ENCODE measurements at places on chromosomes 6 and 20. TPM values are rescaled to one million over a fixed set of nuclear protein-coding genes. Genes with fewer than 3 reads are reported as not detected.

GRCh38 chr20:58717278-58718091 is 24.9 kb downstream of the NPEPL1 start:
- no peak overlapping the region for H3K27ac ChIP-seq
- no peak overlapping the region for H3K4me3 ChIP-seq
- H3K36me3 ChIP-seq = no peaks in the 10 kb centered on the region
- H3K27me3 ChIP-seq = peaks cover 5% of the 10 kb centered on the region

DNA sequence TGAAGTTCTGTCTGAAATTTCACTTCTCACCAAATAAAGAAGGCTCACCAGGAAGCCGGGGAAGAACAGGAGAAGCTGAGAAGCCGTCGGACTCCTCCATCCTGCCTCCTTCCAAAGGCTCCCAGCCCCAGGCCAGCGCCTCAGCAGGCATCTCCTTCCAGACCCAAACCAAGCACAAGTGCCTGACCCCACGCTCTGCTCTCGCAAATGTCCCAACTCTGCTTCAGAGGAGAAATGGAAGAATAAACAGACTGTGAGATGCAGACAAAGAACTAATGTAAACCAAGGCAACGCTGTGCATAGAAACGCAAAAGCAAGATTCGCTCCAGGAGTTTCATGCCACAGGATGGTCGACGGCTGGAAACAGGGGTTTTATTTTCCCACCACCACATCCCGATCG is 100.3 kb upstream of the EXOC2 start:
- no peaks in the 10 kb centered on the region for H3K4me1 ChIP-seq
- no peaks in the 10 kb centered on the region for H3K36me3 ChIP-seq
- DNase-seq = no peak
- H3K4me3 ChIP-seq = no peak overlapping the region

DNA sequence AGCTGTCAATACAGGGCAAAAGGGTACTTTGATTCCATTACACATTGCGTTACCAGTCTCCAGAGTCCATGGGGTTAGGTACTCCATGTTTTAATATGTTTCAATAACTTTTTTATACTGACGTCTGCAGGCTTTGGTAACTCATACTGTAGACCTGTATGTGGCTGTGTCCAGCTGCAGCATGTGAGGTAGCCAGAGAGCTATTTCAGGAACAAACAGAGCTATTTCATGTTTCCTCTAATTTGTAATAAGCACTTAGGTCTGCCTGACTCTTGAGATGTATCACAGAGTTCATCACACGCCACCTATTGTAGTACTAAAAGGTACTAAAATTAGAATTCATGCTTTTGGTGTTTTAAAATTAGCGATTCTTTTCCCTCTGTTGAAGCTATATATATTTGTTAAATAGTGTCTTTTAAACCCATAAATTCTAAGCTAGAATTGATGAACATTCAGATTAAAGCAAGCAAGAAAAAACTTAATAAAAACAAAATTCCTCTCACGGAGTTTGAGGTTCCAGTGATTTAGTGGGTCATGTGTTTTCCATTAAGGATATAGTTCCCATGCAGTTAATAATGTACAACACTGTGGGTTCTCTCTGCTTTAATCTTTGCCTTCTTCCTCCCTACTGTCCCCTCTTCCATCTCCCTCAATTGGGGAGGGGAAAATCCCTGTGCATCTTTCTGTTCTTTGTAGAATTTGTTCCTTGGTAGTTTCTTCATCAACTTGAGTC is 37.0 kb downstream of the FOXO3 start:
- no peaks in the 10 kb centered on the region for H3K27me3 ChIP-seq
- no peak overlapping the region for H3K27ac ChIP-seq
- no peak overlapping the region for H3K4me3 ChIP-seq
- no peaks in the 10 kb centered on the region for H3K36me3 ChIP-seq
- DNase-seq = no peak

GRCh38 chr6:50846852-50847155 is 28.1 kb downstream of the TFAP2B start:
- H3K36me3 ChIP-seq = no peaks in the 10 kb centered on the region
- H3K27ac ChIP-seq = no peak overlapping the region
- H3K27me3 ChIP-seq = peaks cover 27% of the 10 kb centered on the region
- H3K4me3 ChIP-seq = no peak overlapping the region

- no peak for DNase-seq
- H3K27me3 ChIP-seq = peaks cover 3% of the 10 kb centered on the region
- no peaks in the 10 kb centered on the region for H3K36me3 ChIP-seq
- H3K27ac ChIP-seq = no peak overlapping the region
- H3K4me3 ChIP-seq = no peak overlapping the region
- H3K4me1 ChIP-seq = no peaks in the 10 kb centered on the region
Observed at GRCh38 chr20:37598575-37599342, 71.1 kb upstream of the BLCAP start.

GRCh38 chr20:45892828-45893500 is 1.8 kb downstream of the CTSA start:
- no peak for DNase-seq
- H3K36me3 ChIP-seq = peaks cover 16% of the 10 kb centered on the region
- peak overlapping the region; percentile 6 for H3K27ac ChIP-seq
- H3K27me3 ChIP-seq = no peaks in the 10 kb centered on the region
- peaks cover 38% of the 10 kb centered on the region for H3K4me1 ChIP-seq

GRCh38 chr6:160788806-160789205 is 86.8 kb downstream of the PLG start:
- no peaks in the 10 kb centered on the region for H3K27me3 ChIP-seq
- H3K4me3 ChIP-seq = no peak overlapping the region
- H3K4me1 ChIP-seq = no peaks in the 10 kb centered on the region
- no peak for DNase-seq
- no peak overlapping the region for H3K27ac ChIP-seq

GRCh38 chr6:79250107-79250514 is 15.6 kb upstream of the HMGN3 start:
- H3K27me3 ChIP-seq = no peaks in the 10 kb centered on the region
- no peak for DNase-seq
- no peaks in the 10 kb centered on the region for H3K36me3 ChIP-seq
- no peaks in the 10 kb centered on the region for H3K4me1 ChIP-seq
- no peak overlapping the region for H3K4me3 ChIP-seq

GRCh38 chr6:134880487-134881190 is 69.3 kb downstream of the ALDH8A1 start:
- H3K4me1 ChIP-seq = no peaks in the 10 kb centered on the region
- no peaks in the 10 kb centered on the region for H3K36me3 ChIP-seq
- H3K27me3 ChIP-seq = no peaks in the 10 kb centered on the region
- H3K27ac ChIP-seq = no peak overlapping the region
- DNase-seq = no peak
- no peak overlapping the region for H3K4me3 ChIP-seq

GRCh38 chr6:113820761-113821160 is 36.4 kb upstream of the MARCKS start:
- DNase-seq = no peak
- no peak overlapping the region for H3K27ac ChIP-seq
- H3K36me3 ChIP-seq = no peaks in the 10 kb centered on the region
- no peak overlapping the region for H3K4me3 ChIP-seq

DNA sequence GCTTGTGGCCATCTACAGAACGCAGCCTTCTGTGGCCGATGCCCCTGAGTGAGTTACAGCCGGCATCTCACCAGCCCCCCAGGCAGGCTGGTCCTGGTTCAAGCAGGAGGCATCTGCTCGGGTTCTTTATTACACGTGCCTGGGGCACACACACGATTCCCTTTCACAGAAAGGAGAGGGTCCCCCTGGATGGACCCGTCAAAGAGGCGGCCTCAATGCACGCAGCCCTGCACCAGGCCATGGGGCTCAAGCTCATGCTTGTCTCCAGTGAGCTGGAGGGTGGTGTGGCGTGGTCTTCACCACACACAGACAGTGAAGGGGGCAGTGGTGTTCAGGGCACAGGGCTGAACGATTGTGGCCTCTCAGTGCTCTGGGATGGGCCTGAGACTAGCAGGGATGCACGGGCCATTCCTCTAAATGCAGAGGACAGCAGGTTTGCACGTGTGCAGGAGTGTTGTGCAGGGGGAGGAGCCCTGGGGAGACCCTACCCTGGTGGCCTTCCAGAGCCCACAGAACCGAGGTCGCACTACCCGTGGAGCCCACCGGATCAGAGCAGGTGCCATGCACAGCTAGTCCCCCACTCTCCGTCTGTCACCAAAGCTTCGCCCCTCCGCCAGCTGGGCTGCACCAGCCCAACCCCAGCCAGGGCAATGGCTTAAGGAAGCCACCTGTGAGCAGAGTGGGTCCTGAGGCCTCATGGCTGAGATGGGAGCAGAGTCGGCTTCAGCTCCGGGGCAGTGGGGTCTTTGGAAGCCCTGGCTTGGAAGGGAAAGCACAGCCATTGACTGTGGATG is 23.1 kb downstream of the FRMD1 start:
- H3K27me3 ChIP-seq = no peaks in the 10 kb centered on the region
- no peak overlapping the region for H3K27ac ChIP-seq
- DNase-seq = no peak

DNA sequence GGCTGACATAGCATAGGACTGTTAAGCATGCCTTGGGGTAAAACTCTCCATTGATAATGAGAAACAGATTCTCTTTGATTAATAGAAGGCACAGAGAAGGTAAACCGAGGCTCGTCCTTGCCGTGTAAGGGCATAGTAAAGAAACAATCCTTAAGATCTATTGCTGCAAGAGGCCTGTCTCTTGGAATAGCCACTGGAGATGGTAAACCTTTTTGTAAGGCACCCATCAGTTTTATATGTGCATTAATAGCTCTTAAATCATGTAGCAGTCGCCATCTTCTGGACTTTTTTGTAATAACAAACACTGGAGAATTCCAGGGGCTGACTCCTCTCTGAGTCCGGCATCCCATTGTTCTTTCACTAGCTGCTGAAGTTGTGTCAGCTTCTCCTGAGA is 8.4 kb upstream of the ABHD12 start:
- peak; percentile 72 for DNase-seq
- H3K27me3 ChIP-seq = no peaks in the 10 kb centered on the region
- no peaks in the 10 kb centered on the region for H3K4me1 ChIP-seq
- H3K27ac ChIP-seq = no peak overlapping the region
- H3K4me3 ChIP-seq = no peak overlapping the region
- no peaks in the 10 kb centered on the region for H3K36me3 ChIP-seq

DNA sequence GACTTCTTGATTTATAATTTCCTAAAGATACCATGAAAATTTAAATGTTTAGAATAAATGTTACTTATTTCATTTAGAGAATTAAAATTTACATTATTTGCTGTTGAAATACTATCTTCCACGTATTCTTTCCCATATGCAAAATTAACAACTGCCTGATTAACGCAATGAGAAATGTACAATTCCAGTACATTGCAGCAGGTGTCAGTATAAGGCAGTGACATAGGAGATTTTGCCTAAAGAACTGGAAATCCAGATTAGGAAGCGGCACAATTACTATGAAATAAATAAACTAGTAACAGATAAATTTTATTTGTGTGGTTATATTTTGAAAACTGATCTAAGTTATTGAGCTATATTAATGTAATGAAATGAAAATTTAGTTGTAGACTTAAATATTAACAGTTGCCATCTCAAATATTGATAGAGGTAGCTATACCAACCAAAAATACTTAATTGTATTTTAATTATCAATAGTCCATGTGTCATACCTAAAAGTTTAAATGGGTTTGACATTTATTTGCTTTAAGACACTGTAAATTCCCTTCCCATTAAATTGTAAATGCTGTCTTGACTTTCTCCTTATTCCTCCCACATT is 300.2 kb downstream of the UTRN start:
- H3K27ac ChIP-seq = no peak overlapping the region
- DNase-seq = no peak
- peaks cover 22% of the 10 kb centered on the region for H3K36me3 ChIP-seq
- peaks cover 4% of the 10 kb centered on the region for H3K4me1 ChIP-seq
- no peak overlapping the region for H3K4me3 ChIP-seq
- H3K27me3 ChIP-seq = no peaks in the 10 kb centered on the region

GRCh38 chr6:88867841-88868731 is 95.3 kb downstream of the RNGTT start:
- H3K4me1 ChIP-seq = no peaks in the 10 kb centered on the region
- H3K4me3 ChIP-seq = no peak overlapping the region
- H3K36me3 ChIP-seq = no peaks in the 10 kb centered on the region
- no peak overlapping the region for H3K27ac ChIP-seq
- no peaks in the 10 kb centered on the region for H3K27me3 ChIP-seq

DNA sequence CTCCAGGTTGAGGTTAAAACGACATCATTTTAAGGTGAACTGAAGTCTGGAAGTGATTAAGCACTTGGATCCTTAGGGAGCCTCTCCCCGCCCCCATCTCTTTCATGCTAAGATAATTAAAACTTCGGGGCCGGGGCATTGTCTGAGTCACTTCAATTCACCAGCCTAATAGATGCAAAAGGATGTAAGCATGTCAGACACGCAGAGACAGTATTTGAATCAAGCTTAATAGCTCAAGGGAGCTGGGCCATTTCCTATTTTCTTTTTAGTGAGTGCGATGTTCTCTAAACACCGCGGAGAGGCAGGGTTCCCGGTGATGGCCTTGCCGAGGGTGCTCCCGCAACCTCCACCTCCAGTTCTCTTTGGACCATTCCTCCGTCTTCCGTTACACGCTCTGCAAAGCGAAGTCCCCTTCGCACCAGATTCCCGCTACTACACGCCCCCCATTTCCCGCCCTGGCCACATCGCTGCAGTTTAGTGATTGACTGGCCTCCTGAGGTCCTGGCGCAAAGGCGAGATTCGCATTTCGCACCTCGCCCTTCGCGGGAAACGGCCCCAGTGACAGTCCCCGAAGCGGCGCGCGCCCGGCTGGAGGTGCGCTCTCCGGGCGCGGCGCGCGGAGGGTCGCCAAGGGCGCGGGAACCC is 516 bp upstream of the IRF4 start:
- no peak overlapping the region for H3K27ac ChIP-seq
- DNase-seq = no peak
- H3K36me3 ChIP-seq = peaks cover 2% of the 10 kb centered on the region
- H3K27me3 ChIP-seq = peaks cover 3% of the 10 kb centered on the region
- H3K4me1 ChIP-seq = peaks cover 27% of the 10 kb centered on the region

Gene VTA1
- total RNA-seq = 21.3 TPM

Gene TUBB2B
- 0.66 TPM for total RNA-seq

Gene CAGE1
- total RNA-seq = 0.70 TPM

Gene RCAN2
- not detected for total RNA-seq

Gene MRPS18A
- total RNA-seq = 33.1 TPM

Gene CPNE5
- total RNA-seq = 8.5 TPM

Gene THBS2
- not detected for total RNA-seq

Gene DLK2
- total RNA-seq = not detected

Gene ARFGEF2
- total RNA-seq = 26.9 TPM

Gene RAET1L
- not detected for total RNA-seq

Gene OR2H1
- total RNA-seq = not detected

Gene ADGRF5
- total RNA-seq = not detected

Gene BPI
- not detected for total RNA-seq

Gene PNISR
- 320 TPM for total RNA-seq

Gene BACH2
- 32.7 TPM for total RNA-seq

All from natural killer cell (primary cell).